HT-29 (cell line): ENCODE measurements at places on chromosomes 5 and 9.
A peak's percentile ranks its signal among the peaks of the same experiment; 100 is the strongest.

GRCh38 chr5:39442991-39443390 is 18.2 kb upstream of the DAB2 start:
- DNase-seq = no peak

- DNase-seq = no peak
Observed at GRCh38 chr9:132606066-132606465, 23.7 kb downstream of the BARHL1 start.

- DNase-seq = no peak
Observed at GRCh38 chr5:149172261-149172660, 31.0 kb downstream of the ABLIM3 start.

DNA sequence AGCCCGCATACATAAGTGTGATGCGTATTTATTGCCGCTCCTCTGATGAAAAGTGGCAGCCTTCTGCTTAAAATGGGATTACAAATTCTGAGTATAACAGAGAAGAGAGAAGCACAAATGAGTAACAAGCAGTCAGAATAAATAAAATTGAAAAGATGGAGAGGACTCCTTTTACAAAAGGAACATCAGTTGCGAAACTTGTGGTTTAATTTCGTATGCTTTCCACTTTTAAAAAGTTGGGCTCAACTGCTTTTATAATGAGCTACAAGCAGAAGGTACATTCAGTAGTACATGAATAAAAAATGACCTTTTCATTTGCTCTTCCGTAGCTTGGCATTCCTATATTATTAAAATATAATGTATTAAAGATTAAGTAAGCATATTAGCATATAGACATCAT is 320.0 kb downstream of the FBXL17 start:
- DNase-seq = no peak

DNA sequence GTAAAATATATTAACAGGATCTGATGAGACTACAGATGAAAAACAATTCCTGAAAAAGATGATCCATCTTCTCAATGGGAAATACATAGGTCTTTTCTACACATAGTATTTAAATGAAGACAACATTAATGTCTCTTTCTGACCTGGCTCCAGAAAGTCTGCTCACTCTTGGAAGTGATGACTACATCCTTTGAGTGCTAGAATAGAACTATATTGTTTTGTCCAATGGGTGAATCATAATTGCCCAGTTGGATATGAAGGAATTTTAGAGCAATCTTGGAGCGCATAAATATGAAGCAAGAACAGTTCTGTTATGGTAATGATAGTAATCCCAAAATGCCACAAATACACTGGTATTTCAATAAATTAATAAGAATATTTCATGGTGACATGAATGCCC is 322.1 kb downstream of the DEPDC1B start:
- DNase-seq = no peak

DNA sequence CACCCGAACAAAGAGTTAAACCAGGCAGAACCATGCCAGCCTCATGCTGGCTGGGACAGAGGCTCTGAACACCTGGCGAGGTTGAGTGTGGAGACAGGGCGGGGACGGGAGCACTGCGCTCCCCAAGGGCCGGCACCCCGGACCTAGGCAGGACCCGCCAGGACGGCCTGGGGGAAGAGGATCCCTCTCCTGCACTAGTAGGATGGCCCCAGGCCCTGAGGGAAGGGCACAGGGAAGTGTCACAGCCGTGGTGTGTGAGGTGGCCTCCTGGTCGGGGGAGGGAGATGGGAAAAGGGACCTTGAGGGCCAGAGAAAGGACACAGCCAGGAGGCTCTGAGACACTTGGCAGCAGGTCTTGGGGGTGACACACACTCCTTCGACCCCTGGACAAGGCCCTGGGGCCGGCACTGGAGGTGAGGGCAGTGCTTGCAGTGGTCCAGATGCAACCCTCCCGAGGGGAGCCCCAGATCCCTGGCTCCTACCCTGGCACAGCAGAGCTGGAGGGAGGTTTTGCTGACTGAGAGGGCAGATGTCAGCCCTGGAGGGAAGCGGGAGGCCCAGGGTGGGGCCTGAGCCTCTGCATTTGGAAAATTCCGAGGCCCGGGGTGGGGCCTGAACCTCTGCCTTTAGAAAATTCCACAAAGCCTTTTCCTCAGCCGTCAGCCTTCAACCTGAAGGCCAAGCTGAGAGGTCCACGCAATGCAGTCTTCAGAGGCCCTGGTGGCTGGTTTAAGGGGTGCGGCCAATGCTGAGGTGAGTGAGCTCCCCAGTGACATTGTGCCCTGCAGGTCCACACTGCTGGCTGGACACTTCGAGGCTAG is 24.8 kb upstream of the TERT start:
- DNase-seq = no peak

GRCh38 chr5:95786821-95787418 is 35.6 kb downstream of the GLRX start:
- DNase-seq = no peak

DNA sequence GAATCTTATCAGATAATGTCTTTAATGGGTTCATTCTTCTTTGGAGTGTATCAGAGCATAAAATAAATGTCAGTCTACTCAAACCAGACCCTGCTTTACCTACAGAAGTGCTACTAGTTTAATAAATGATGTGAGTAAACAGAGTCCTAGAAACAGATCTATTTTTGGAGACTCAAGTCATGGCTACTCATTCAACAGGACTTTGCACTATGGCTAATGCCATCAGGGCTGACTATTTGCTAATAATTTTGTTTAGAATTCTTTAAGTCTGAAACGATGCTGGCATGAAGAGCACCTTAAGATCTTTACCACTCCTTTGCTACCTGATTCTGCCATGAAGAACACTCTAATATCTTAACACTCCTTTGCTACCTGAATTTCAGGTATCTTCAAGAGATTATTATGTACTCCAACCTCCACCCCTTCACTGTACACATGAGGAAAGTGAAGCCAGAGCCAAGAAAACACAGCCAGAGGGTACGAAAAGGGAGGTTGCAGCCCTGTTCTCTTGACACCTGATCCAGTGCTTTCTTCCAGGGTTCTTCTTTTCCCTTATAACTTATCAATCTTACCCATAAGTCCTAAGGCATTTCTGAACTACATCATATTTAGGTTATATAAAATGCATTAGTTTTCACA is 62.4 kb downstream of the ZNF608 start:
- peak; percentile 9 for DNase-seq

DNA sequence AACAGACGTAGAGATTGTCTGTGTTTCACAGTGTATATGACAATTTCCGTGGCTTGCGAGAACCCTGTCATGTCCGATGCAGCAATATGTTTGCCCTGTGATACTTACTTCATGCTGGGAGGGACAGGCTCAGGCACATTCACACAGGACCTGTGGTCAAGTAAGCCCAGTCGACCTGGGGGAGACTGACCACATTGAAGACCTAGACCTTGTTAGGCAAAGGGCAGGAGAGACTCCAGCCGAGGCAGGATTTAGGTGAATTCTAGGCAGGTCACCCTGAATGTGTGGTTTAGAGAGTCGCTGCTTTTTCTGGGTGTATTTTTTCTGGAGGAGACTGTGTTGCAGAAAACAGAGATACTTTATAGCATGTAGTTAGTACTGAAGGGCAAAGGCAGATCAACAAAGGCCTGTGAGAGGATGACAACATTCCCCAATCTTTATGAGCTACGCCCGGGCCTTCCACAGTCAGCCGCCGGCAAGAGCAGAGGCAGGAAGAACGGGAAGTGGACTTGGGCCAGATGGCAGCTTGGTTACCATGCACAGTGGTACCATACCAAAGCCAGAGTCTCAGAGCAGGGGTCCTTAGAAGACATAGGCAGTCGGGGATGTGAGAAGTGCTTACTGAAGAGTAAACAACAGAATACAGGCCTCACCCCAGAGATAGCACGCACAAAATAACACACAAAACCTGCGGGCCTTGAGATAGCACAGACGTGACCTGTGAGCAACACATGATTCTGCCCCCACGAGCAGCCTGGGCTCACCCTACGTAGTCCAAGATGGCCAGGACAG is 220.7 kb downstream of the CACNA1B start:
- peak; percentile 1 for DNase-seq
